ENCODE measurements at places on chromosomes 7 and 10.

GRCh38 chr7:152619027-152619739 is 56.8 kb downstream of the XRCC2 start:
- no peak for DNase-seq

DNA sequence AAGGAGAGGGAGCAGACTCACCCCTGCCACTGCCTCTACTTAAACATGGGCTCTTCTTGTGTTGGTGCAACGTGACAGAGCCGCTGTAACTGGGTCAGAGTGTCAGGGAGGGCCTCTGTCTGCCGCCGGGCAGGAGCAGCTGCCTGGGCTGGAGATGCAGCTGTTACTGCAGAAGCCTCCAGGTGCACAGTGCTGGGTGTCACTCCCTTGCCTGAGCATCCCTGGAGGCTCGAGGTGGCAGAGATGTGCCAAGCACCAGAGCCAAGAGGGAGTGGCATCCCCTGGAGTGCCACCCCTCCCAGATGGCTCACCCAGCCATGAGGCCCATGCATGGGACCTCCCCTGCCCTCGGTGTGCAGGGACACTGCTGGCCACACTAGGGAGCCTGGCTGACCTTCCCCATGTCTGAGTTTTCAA is 145.7 kb downstream of the PRPF18 start:
- DNase-seq = no peak

DNA sequence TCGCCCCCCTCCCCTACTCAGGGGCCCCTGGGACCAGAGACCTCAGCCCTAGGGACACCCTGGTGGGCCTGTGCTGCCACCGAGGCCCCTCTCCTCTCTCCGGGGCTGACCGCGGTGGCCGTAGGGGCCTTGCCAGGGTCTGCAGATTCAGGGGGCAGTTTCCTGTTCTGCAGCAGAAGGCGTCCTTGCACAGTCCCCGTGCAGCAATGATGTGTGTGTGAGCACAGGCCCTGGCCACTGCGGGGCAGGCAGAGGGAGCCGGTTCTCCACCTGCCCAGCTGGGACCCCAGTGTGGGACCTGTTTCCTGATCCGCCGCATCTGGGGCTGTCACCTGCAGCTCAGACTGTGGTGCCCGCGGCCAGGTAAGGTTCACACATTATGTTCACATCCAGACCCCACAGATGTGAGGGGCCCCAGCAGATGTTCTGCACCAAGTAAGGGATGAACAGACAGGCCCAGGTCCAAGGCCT is 60.7 kb upstream of the DNAJB6 start:
- DNase-seq = no peak

DNA sequence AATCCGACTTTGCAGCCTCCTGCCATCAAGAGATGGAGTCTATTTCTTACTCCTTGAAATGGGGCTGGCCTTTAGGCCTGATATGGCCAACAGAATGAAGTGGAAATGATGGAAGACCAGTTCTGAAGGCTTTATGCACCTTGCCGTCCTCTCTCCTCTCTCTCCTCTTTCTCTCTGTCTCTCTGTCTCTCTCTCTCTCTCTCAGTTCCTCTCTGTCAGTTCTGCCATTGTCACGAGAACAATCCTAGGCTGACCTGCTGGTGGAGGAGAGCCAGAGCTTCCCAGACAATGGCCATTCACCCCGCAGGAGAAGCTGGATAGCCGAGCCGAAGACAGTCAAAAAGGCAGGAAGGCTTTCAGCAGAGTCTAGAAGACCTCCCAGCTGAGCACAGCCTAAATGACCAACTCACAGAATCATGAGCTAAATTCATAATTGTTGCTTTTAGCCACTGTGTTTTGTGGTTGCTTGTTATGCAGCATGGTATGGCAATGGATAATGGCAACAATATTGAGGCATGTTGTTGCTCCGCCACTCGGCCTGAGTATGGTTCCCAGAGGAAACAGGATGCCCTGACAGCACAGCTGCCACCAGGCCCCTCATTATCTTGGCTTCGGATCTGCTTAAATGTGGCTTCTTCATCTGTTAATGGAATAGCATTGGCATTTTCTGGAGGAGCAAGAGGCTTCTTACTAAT is 35.5 kb downstream of the FRMPD2 start:
- DNase-seq = no peak

DNA sequence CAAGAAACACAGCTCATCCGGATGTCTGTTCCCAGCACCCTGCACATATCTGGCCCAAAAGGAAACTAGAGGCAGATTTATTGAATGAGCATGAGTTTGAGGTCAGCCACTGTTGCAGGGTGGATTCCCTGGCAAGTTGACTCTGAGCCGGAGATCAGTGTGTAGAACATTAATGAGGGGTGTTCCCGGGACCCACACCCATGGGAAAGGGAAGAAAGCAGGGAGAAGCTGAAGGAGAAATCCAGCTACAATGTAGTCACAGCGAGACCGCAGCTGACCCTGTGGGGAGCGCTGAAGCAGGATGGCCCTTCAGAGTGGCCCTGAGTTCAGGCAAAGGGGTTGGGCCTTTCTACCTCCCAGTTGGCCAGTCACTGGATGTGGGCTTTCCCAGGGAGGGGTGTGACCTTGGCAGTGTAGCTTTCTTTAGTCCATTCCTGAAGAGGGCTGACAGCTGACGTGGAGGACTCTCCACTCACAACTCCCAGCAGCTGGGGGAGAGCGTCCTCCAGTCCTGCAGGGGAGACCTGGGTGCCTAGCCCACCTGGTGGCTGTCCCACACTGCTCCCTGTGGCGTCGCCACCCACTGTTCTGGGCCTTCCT is 324.2 kb upstream of the ZMIZ1 start:
- no peak for DNase-seq

- DNase-seq = no peak
Observed at GRCh38 chr10:51057925-51058324, 16.4 kb upstream of the PRKG1 start.

DNA sequence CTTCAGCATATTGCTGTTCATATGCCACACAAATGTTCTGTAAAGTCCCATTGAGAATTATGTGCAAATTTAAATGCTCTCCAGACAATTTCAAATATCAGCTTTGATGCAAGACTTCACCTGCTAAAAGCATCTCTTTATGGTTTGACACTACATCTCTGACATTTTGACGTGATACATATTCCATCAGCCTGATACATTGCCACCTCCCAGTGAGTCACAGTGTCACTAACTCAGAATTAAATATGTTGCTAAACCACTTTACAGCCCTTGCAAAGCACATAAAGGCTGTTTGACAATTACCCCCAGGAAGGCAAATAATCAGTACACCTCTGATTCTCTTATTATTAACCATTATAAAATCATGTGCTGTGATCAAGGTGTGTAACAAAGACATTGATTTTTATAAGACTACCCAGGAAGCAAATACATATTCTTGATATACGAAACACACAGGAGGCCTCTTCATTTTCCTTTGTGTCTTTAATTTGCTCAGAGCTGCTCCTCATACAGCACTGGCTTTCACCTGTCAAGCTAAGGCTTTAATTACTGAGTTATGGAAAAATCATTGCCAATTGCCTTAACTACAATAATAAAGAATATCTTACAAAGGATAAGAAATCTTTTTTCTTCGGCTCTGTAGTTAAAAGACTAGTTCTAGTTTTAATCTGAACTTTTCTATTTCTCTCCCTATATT is 547.5 kb upstream of the C7orf33 start:
- DNase-seq = no peak

- no peak for DNase-seq
Observed at GRCh38 chr10:59376846-59377245, 14.5 kb upstream of the FAM13C start.

DNA sequence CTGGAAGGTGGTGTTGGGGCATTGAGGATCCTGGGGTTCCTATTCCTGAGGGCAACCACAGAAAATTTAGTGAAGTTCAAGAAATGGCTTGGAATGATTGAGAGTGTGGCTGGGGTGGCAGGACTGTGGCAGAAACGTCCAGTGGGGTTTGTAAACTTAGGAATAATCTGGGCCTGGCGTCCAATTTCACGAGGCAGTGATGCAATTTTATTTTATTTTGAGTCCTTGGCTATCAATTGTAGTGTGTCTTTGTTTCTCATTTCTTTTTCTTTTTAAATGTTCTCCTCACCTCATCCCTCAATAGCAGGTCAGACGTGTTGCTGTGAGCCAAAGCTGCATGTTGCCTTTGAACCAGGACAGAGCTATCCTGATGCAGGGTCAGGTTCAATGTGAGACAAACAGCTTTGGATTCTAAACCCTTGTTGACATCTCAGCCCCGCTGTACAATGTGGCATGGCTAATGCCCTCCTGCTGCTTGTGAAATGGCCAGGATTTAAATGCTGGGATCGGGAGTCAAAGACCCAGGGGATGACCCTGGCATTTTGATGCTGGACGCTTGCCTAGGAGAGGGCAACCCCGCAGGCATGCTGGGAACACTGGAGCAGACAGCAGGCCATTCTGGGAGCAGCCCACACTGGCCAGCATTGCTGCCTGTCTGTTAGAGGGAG is 64.8 kb downstream of the RBM20 start:
- DNase-seq = no peak

DNA sequence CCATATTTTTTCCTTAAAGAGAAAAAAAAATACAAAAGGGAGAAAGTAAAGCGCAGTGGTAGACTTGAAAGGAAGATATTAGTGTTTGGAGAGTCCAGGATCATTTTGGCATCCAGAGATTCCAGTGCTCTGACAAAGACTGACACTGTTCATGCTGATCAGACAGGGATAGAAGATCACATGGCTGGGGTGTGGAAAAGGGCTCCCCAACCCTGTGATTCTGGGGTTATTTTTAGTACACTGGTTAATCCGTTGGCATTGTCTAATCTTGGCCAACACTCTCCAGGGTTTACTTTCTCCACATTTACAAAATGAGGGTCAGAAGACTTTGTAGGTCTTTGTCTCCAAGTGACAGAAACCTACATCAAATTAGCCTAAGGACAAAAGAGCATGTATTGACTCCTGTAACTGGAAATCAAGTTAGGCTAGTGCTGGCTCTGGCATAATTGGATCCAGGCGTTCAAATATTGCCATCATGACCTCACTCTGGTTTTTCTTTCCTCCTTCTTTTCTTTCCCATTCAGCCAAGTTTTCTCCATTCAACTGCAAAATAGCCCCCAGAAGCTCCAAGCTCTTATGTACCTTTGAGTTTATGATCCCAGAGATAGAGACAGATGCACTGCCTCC is 181.6 kb downstream of the PHTF2 start:
- DNase-seq = no peak

DNA sequence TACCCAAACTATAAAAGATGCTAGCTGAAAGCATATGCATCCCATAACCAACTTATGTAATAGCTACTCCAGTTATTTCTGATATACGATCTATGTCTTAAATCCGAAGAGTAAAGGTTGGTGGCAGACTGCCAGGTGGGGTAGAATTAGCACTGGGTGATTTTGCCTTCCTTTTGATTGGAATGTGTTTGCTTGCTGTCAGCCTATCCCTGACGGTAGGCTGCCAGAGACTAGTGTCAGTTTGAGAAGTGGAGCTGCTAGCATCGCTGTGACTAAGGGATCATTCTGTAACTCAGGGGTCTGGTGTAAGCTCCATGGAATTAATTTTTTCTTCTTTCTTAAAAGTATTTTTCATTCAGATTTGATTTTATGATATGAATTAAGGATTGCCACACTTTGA is 9.5 kb upstream of the SEM1 start:
- no peak for DNase-seq

GRCh38 chr10:118809357-118810220 is 54.8 kb upstream of the CACUL1 start:
- DNase-seq = no peak

DNA sequence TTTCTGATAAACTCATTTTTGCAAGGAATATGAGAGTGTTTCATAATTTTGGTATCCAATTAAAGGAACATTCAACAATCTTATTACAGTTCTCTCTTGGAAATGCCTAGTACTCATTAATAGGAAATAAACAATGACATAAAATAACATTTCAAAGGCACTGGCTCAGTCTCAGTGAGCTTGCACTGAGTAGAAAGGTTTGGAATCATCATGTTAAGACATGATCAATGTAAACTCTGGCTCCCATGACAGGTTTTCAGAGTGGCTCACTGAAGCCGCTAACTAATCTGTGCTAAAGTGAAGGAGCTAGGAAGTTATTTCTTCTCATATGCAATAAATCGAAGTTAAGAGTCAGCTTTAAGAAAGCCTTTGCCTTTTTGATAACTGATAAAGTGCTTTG is 203.3 kb upstream of the HGF start:
- no peak for DNase-seq

DNA sequence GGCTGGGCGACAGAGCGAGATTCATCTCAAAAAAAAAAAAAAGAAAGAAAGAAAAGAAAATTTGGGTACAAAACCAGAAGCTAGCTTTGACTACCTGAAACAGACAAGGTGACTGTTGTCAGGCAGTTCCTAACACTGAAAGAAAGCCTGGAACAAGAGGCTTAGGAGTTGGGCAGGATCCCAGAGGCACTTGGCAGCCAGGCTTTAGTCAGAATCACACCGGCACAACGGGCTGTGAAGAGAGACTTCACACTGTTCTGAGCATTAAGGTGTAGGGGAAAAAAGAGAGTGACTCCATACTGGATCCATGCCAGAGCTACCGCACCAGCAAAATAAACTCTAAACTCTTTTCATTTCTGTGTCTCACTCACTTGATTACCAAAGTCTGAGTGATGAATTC is 130.8 kb downstream of the ZNF467 start:
- no peak for DNase-seq

- no peak for DNase-seq
Observed at GRCh38 chr7:25662841-25663800, 434.8 kb upstream of the NPVF start.
